H1 (cell line): ENCODE measurements at places on chromosomes 6 and 20.

- no peak overlapping the region for H3K4me3 ChIP-seq
- no peak for DNase-seq
Observed at GRCh38 chr6:7245668-7246393, 67.2 kb downstream of the SSR1 start.

DNA sequence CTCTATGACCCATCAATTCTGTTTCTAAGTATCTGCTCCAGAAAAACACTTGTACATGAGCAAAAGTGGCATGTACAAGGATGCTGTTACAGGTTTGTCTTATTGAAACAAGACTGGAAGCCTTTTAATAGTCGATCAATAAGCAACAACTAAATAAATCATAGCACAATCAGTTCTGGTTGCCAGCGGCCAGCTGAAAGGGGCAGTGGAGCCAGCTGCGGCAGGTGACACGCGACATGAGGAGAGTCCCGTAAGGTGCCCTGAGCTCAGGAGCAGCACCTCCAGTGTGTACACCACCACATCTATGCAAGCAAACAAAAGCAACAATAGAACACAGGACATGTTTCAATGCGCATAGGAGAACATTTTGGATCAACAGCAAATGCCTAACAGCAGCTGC lies 20.7 kb upstream of the NNAT start:
- peaks cover 4% of the 10 kb centered on the region for H3K4me1 ChIP-seq
- H3K4me3 ChIP-seq: no peak overlapping the region
- H3K36me3 ChIP-seq: no peaks in the 10 kb centered on the region
- DNase-seq: no peak

GRCh38 chr6:38239719-38240451 lies 399.8 kb downstream of the BTBD9 start:
- H3K4me3 ChIP-seq: no peak overlapping the region
- no peak for DNase-seq
- no peaks in the 10 kb centered on the region for H3K27me3 ChIP-seq
- no peaks in the 10 kb centered on the region for H3K36me3 ChIP-seq

DNA sequence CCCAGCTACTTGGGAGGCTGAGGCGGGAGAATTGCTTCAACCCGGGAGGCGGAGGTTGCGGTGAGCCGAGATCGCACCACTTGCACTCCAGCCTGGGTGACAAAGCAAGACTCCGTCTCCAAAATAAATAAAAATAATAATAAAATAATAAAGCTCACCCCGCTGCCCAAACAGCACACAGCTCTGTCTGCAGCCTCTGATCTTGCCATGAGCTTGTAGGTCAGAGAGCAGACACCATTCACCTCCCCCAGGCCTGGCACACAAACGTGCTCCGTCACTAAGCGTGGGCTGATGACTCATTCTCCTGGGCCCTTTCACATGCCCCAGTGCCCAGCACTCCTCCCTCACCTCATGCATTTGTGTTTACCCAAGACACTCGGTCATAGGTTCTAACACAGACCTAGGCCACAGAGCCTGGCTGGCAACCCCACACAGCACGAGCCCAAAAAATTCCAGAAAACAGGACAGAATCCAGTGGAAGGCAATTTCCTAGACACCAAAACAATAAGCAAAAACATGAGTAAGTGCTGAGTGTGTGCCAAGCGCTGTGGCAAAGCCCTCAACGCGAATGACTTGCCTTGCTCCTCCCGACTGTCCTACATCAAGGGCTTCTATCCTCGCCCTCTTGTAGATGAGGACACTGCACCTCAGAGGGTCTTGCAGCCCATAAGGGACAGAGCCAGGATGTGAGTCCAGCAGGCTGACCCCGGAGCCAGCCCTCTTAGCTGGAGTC lies 18.0 kb downstream of the ATP9A start:
- H3K27ac ChIP-seq: no peak overlapping the region
- H3K27me3 ChIP-seq: no peaks in the 10 kb centered on the region
- no peaks in the 10 kb centered on the region for H3K36me3 ChIP-seq
- DNase-seq: no peak
- no peak overlapping the region for H3K4me3 ChIP-seq

- peak; percentile 6 for DNase-seq
- H3K27me3 ChIP-seq: no peaks in the 10 kb centered on the region
- no peak overlapping the region for H3K4me3 ChIP-seq
- no peaks in the 10 kb centered on the region for H3K4me1 ChIP-seq
Observed at GRCh38 chr6:170108890-170109587, 181.8 kb downstream of the DLL1 start.

DNA sequence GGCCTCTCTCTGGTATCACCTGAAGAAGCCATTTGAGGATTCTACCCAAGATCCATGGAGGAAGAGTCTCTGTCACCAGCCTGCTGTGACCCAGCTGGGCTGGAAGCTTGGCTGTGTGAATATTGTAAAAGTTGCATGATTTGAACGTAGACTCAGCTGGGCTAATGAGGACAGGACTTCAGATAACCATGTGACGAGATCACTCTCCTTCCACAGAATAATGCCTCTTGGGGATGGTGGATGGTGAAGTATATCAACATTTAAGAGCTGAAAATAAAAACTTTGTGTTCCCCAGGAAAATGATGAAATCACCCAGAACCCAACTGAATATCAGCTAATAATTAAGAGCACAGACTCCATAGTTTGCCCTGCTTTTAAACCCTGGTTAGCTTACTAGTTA lies 427.9 kb downstream of the CD83 start:
- H3K27ac ChIP-seq: no peak overlapping the region
- H3K36me3 ChIP-seq: no peaks in the 10 kb centered on the region
- no peak for DNase-seq
- H3K4me3 ChIP-seq: no peak overlapping the region

DNA sequence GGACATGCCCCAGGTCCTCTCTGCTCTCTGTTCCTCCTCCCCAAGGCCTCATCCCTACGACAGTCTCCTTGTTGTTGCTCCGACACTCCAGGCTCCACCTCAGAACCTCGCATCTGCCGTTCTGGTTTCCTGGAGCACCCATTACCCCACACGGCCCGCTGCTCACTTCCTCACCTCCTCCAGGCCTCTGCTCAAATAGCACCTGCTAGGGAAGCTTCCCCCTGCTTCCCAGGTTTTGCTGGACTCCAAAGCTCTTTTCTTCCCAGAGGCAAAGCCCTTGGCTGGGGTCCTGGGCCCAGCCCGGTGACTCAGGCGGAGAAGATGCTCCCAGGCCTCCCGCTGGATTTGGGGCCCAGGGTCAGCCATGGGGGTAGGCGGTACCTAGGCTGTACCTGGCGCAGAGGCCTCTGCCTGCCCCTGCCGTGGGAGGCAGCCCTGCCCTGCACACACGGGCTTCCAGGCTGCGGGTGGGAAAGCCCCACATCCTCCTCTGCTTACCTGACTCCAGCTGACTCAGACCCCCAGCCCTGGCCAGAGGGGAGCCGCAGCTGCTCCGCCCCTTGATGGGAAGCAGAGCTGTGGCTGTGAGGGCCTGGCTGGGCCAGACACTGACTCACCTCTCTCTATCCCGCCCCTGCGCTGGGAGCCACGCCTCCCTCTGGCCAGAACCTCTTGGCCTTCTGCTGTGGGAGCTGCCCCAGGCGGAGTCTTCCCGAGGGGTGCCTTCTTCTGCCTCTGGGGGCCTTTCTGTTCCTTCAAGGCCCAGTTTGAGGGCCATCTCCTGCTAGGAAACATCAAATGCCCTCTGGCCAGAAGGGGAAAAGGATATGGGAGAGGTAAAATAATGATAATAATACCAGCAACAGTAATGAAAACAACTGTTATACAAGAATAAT lies 130.5 kb downstream of the CEBPB start:
- H3K36me3 ChIP-seq: no peaks in the 10 kb centered on the region
- H3K27ac ChIP-seq: no peak overlapping the region
- H3K4me1 ChIP-seq: peaks cover 12% of the 10 kb centered on the region; the same call in 1 of the 2 replicates
- DNase-seq: peak; percentile 90

DNA sequence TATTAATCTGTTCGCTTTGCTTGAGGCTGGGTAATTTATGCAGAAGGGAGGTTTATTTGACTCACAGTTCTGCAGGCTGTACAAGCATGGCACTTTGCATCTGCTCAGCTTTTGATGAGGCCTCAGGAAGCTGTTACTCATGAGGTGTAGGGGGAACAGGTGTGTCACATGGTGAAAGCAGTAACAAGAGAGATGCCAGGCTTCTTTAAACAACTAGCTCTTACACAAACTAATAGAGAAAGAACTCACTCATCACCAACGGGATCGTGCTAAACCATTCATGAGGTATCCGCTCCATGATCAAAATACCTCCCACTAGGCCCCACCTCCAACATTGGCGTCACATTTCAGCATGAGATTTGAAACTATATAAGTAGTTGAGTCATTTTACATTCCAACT lies 34.4 kb upstream of the GCLC start:
- no peaks in the 10 kb centered on the region for H3K4me1 ChIP-seq
- no peak overlapping the region for H3K27ac ChIP-seq
- H3K4me3 ChIP-seq: no peak overlapping the region
- H3K36me3 ChIP-seq: no peaks in the 10 kb centered on the region

DNA sequence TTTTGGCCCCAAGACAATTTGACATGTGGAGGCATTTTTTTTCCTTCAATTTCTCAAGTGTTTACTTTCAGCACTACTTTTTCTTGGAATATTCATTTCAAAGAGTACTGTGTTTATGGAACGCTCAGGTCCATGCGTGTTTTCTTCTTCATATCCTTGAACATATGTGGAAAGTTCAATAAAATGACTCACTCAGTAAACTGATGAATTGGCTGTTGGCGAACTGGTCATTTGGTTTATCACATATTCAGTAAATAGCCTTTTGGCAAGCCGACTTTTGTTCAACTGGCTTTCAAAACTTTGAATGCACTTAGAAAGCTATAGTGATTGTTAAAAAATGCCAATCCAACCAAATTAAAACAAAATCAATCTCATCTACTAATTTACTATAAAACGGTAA lies 964.6 kb upstream of the SLC35B3 start:
- no peaks in the 10 kb centered on the region for H3K27me3 ChIP-seq
- H3K36me3 ChIP-seq: no peaks in the 10 kb centered on the region
- DNase-seq: no peak
- no peak overlapping the region for H3K27ac ChIP-seq
- H3K4me1 ChIP-seq: no peaks in the 10 kb centered on the region

GRCh38 chr6:137652961-137653705 lies 158.9 kb upstream of the OLIG3 start:
- no peaks in the 10 kb centered on the region for H3K4me1 ChIP-seq
- H3K27me3 ChIP-seq: no peaks in the 10 kb centered on the region
- no peak for DNase-seq
- peaks cover 2% of the 10 kb centered on the region; the same call in 1 of the 2 replicates for H3K36me3 ChIP-seq

GRCh38 chr20:8154638-8155037 lies 22.6 kb downstream of the PLCB1 start:
- H3K4me3 ChIP-seq: no peak overlapping the region
- no peaks in the 10 kb centered on the region for H3K27me3 ChIP-seq
- no peaks in the 10 kb centered on the region for H3K36me3 ChIP-seq
- no peak for DNase-seq
- H3K27ac ChIP-seq: no peak overlapping the region

- no peaks in the 10 kb centered on the region for H3K36me3 ChIP-seq
- H3K4me1 ChIP-seq: no peaks in the 10 kb centered on the region
- no peaks in the 10 kb centered on the region for H3K27me3 ChIP-seq
- H3K4me3 ChIP-seq: no peak overlapping the region
- no peak overlapping the region for H3K27ac ChIP-seq
Observed at GRCh38 chr6:68951270-68951669, 316.2 kb downstream of the ADGRB3 start.

DNA sequence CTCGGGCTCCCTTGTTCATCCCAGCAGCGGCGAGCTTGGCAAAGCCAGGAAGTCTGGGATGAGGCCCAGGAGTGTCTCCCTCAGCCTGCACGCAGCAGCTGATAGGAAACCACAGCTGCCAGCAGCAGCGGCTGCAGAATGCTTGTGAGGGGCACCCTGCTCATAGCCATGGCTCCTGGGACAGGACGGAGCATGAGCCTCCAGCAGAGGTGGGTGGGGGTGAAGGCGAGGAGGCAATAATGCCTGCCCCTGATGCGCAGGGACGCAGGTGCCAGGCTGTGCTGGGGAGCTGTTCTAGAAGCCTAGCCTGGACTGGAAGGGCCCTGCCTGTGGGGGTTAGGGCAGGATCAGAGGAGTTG lies 157.9 kb downstream of the CD83 start:
- H3K27me3 ChIP-seq: peaks cover 10% of the 10 kb centered on the region; the same call in 1 of the 2 replicates
- no peak for DNase-seq
- peaks cover 3% of the 10 kb centered on the region; the same call in 1 of the 2 replicates for H3K4me1 ChIP-seq
- H3K27ac ChIP-seq: no peak overlapping the region

DNA sequence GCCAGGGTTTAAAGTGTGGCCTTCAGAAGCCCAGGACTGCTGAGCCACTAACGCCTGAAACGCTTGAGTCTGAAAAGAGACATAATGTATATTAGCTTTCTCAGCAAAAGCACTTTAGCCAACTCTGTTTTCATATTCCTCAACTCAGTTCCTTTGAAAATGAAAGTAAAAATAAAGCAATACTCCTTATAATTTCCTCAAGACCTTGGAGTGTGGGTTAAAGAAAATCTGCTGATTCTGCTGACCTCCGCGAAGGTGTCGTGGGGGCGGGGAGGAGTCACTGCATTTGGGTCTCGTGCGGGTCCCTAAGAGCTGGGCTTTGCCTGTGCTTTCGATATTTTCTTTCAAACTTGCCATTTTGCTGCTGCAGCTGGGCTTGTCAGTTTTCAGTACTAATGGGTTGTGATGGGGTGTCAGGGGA lies 142.2 kb upstream of the ARID1B start:
- no peaks in the 10 kb centered on the region for H3K36me3 ChIP-seq
- no peak overlapping the region for H3K4me3 ChIP-seq
- no peaks in the 10 kb centered on the region for H3K27me3 ChIP-seq
- DNase-seq: no peak

GRCh38 chr20:17885544-17885943 lies 83.0 kb downstream of the SNX5 start:
- no peak for DNase-seq
- no peak overlapping the region for H3K4me3 ChIP-seq
- peaks cover 10% of the 10 kb centered on the region for H3K4me1 ChIP-seq
- H3K27ac ChIP-seq: no peak overlapping the region

GRCh38 chr20:6468423-6469116 lies 298.9 kb upstream of the BMP2 start:
- no peaks in the 10 kb centered on the region for H3K4me1 ChIP-seq
- DNase-seq: no peak
- no peak overlapping the region for H3K4me3 ChIP-seq
- no peaks in the 10 kb centered on the region for H3K27me3 ChIP-seq
- H3K27ac ChIP-seq: no peak overlapping the region
- H3K36me3 ChIP-seq: no peaks in the 10 kb centered on the region

- H3K36me3 ChIP-seq: no peaks in the 10 kb centered on the region
- H3K27me3 ChIP-seq: no peaks in the 10 kb centered on the region
- no peaks in the 10 kb centered on the region for H3K4me1 ChIP-seq
Observed at GRCh38 chr6:28865401-28866204, 58.2 kb downstream of the TRIM27 start.
